ENCODE measurements at places on chromosomes 1 and 21. TPM values are rescaled to one million over a fixed set of nuclear protein-coding genes. Genes with fewer than 3 reads are reported as not detected.

CFH gene
- total RNA-seq, result 31.6 TPM

TDRD10 gene
- not detected for total RNA-seq

SLC9C2 gene
- not detected for total RNA-seq

HAO2 gene
- total RNA-seq, result not detected

PAQR6 gene
- 21.5 TPM for total RNA-seq

LRRC41 gene
- 92.6 TPM for total RNA-seq

ZMYND12 gene
- not detected for total RNA-seq

GREM2 gene
- total RNA-seq, result not detected

PODN gene
- not detected for total RNA-seq

LAMC1 gene
- total RNA-seq, result 230 TPM

RPS8 gene
- 2,454 TPM for total RNA-seq

C1orf53 gene
- total RNA-seq, result 10.7 TPM

SAMD13 gene
- 1.2 TPM for total RNA-seq

APCS gene
- total RNA-seq, result not detected

RIMS3 gene
- total RNA-seq, result 0.29 TPM

GRCh38 chr1:77021732-77022131, 154.5 kb downstream of the ST6GALNAC5 start:
- no peak for DNase-seq

DNA sequence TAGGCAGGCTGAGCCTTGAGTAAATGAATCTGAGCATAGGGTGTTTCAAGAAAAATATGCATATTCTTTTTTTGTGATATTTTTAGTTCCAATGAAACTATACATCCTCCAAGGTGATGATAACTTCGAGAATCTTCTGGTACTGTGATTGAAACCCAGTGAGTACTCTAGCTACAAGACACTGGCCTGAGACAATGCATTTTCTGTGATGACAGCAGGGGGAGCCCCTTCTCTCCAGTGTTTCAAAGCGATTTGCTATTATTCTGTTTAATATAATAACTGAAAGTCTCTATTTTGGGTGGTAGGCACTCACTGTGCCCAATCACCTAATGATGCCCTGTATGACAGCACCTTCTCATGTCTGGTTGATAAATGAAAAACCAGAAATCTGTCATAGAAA, 12.1 kb downstream of the IRF2BP2 start:
- peak; percentile 82 for DNase-seq

DNA sequence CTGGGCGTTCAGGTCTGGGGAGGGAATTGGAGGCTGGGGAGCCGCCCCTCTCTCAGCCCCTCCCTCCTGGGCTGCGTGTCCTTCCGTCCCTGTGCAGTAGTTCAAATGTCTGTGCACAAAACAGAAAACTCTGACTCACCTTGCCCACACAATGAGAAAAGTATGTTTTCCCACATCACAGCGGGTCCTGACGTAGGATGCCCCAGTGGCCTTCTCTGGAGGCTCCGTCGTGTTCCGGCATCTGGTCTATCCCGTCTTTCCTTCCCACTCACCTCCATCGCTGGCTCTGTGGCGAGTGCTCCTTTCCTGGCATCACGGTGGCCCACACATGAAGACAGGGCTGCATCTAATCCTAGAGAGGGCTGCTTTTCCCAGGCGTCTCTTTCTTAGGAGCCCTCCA, 224.0 kb downstream of the KAZN start:
- peak; percentile 43 for DNase-seq

DNA sequence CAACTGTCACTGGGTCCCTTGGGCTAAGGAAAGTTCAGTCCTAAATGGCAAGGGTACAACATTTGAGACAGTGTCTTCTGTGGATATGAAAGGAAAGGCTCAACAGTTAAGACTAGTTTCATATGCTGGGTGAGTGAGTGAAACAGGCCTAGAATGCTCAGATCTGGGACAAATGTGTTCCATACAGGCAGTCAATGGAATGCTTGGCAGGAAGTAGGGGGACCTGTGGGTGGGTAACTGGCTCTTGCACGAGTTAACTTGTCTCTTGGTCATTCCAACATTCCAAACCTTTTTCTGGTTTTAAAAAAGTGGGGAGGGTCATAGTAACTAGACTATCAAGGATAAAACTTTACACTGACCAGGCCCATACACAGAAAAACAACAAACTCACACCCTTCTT, 17.8 kb upstream of the ADAM30 start:
- DNase-seq, result no peak

GRCh38 chr21:33684923-33685560, 42.7 kb downstream of the ITSN1 start:
- DNase-seq, result no peak

- peak; percentile 22 for DNase-seq
Measured at GRCh38 chr1:85463731-85464496, 1.0 kb downstream of the DDAH1 start.

- DNase-seq, result no peak
Measured at GRCh38 chr1:175195281-175195680, 2.7 kb upstream of the KIAA0040 start.

GRCh38 chr1:157278383-157279137, 140.4 kb upstream of the ETV3 start:
- DNase-seq, result no peak

- no peak for DNase-seq
Measured at GRCh38 chr21:28127175-28127785, 865.4 kb downstream of the LTN1 start.

GRCh38 chr1:90969241-90969640, 52.6 kb downstream of the ZNF644 start:
- no peak for DNase-seq

GRCh38 chr1:153968000-153968363, 280 bp downstream of the CREB3L4 start:
- no peak for DNase-seq

GRCh38 chr1:147625362-147625995, 44.8 kb downstream of the ACP6 start:
- DNase-seq, result no peak

GRCh38 chr1:36352125-36352909, 28.9 kb upstream of the EVA1B start:
- no peak for DNase-seq

GRCh38 chr1:94061513-94062443, 59.2 kb downstream of the ABCA4 start:
- DNase-seq, result peak; percentile 76

DNA sequence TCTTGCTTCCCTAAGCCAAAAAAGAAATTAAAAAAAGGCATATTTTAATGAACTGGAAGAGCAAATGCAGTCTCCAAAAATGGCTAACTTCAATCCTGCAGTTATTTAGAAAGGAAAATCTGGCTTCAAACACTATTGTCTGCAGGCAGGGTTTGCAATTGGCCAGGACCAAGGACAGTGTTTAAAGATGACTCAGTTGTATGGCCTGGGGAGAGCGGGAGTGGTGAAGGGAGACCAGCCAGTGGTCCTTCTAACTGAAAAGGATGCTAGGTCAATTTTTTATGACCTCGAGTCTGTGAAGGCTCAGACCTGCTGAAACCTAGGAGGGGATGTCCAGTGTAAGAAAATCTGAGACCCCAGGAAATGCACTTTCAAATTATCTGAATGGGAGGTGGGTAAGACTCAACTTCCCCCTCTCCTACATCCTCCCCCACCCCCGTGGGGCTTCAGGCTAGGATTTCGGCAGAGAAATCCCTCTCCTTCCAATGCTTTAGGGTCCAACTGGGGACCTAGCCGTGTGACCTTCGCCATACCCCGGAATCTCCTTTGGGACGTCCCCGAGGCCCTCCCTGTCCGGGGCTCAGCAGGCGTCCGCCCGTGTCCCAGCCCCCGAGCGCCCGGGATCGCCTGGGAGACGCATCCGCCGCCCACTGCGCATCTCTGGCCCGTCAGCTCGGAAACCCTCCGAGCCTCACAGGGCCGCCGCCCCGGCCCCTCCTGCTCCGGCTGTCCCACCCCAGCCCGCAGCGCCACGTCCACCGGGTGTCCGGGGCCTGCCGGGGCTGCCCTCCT, 602 bp upstream of the RIMKLA start:
- peak; percentile 23 for DNase-seq

GRCh38 chr1:196590959-196591358, 17.3 kb downstream of the KCNT2 start:
- no peak for DNase-seq

DNA sequence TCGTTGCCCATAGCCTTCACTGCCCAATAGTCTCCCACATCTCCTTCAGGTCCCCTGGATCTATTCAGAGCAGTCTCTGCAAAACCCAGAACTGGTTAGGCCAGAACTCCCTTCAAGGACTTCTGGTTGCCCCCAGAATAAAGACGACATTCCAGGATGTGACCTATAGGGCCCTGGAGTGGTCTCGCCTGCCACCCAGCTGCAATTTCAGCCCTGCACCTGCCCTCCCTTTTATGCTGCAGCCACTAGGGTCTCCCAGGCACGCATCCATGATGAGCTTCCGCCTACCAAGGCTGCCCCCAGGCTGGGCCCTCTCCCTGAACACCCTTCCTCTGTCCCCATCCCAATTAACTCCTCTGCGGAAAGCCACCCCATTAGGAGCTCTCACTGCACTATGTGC, 7.2 kb upstream of the TSPEAR start:
- no peak for DNase-seq

- no peak for DNase-seq
Measured at GRCh38 chr1:241730031-241730430, 78.0 kb downstream of the WDR64 start.

- DNase-seq, result no peak
Measured at GRCh38 chr1:167099851-167100250, 6.0 kb downstream of the STYXL2 start.

GRCh38 chr1:58165073-58165472, 381.5 kb downstream of the OMA1 start:
- no peak for DNase-seq

DNA sequence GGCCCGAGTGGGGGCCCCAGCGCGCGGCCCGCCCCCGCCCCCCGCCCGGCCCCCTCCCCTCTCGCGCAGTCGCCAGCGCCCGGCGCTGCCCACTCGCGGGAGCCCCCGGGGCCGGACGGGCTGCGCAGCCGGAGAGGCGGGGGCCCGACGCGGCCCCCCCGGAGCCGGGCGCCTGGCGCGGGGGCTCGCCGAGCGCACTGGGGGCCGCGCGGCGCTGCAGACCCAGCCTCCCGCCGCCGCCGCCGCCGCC, 146 bp upstream of the ZNF362 start:
- no peak for DNase-seq

DNA sequence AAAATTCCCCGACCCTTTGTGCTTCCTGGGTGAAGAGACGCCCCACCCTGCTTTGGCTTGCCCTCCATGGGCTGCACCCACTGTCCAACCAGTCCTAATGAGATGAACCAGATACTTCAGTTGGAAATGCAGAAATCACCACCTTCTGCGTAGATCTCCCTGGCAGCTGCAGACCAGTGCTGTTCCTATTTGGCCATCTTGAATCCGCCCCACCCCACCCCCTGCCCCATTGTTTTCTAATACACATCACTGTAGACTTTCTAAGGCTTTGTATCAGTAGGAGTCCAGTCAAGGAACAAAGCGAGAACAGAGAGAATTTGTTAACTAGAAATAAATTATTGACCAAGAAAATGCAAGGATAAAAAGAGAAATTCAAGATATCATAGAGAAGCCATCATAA, 178.2 kb downstream of the KCNK2 start:
- DNase-seq, result no peak

DNA sequence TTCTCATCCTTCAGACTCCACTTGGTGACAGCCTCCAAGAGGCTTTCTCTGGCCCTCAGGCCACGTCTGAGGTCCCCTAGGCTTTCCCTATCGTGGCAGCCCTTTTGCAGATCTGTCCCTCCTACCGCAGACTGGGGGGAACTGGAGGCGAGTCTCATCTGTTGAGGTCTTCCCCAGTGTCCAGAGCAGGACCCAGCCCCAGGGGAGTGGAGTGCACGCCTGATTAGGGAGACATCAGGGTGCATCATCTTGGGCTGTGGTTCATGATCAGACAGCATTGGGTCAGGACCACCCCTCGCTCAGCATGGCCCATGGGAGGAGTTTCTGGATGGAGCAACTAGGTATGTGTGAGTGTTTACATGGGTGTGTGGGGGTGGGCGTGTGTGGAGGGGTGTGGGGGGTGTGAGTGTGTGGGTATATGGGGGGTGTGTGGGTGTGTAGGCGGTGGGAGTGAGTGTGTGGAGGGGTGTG, 8.5 kb upstream of the MATN1 start:
- DNase-seq, result no peak

DNA sequence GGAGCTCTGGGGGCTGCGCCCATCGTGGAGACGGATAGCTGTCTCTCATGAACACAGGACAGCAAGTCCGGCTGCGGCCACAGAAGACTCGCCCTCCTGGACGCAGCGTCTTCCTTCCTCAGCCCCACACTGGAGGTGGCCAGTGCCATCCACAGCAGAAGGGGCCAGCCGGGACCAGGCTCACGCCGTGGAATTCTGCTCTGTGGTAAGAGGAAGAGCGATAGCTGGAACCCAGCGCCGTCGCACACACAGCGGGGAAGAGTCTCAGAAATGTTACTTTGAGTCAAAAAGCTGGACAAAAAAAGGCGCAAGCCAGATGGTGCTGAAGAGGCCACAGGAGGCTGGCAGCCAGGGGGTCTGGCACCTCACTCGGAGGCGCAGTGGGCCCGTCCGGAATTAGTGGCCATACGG, 113.9 kb upstream of the COL6A1 start:
- DNase-seq, result no peak

- peak; percentile 11 for DNase-seq
Measured at GRCh38 chr1:29752141-29752540, 515.8 kb downstream of the PTPRU start.

- no peak for DNase-seq
Measured at GRCh38 chr1:201376107-201376463, 1.4 kb downstream of the TNNT2 start.
